Foreskin keratinocyte (primary cell): ENCODE measurements at places on chromosomes 6 and 20. TPM values are rescaled to one million over a fixed set of nuclear protein-coding genes. Genes with fewer than 3 reads are reported as not detected.

DNA sequence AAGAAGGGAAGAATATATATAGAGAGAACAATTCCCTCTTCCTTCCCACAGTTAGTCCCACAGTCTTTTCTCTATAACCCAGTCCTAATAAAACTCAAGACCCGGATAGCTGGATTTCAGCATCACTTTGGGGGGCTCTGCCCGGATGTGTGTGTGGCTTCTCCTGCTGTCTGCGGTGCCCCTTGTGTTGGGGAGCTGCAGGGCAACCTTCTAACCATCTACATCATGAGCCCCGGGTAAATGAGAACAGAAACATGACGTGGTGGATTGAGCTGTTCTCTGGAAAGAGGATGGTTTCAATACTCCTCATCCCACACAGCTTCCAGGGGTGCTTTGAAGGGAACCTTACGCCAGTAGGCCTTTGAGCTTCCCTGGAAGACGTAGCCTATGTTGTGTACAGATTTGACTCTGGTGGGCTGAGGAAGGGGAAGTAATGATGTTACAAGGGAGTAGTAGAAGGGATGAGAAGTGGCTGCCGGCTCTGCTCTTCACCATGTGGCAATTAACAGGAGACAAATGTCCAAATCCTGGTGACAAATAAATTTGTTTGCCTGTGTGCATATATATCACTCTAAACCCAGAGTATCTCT, 13.5 kb upstream of the PRDM1 start:
- no peak for DNase-seq

GRCh38 chr20:38062890-38063289, 29.3 kb downstream of the RPRD1B start:
- DNase-seq, result no peak

DNA sequence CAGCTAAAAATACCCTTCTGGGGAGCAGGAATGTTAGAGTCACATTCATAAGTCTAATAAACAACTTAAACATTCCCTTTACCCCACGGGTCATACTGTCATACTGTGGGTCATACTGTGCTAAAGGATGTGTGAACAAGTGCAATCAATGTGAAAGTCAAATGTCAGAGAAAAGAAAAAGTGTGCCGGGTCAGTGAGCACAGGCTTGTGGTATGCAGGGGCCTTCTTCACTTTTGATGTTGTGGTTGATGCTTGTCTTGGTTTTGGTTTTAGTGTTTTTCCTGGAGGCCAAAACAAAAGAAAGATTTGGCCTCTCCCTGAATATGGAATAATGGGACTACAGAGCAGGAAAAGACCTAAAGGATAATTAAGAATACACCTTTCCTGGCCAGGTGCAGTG, 267.9 kb upstream of the PLN start:
- DNase-seq, result no peak

GMPR gene
- 0.32 and 0.37 TPM in 2 replicates for total RNA-seq

DNA sequence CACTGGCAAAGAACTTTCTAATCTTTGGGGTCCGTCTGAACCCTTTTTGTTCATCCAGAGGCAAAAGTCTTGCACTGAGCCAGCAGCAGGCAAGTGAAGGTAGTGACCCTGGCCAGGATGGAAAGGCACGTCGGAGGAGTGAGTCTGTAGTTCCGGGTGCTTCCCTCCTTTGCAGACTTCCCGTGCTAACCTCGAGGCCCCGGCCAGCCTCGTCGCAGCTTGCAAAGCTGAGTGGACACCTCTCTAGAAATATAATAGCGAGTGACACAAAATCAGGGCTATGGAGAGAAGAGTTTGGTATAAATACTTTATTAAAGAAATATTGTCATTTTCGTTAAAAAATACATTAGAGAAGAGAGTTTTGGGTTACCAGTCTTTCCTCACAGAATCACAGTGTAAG, 9.9 kb downstream of the PSMG4 start:
- DNase-seq, result no peak

- no peak for DNase-seq
Observed at GRCh38 chr20:23000232-23000947, 34.7 kb upstream of the SSTR4 start.

DNA sequence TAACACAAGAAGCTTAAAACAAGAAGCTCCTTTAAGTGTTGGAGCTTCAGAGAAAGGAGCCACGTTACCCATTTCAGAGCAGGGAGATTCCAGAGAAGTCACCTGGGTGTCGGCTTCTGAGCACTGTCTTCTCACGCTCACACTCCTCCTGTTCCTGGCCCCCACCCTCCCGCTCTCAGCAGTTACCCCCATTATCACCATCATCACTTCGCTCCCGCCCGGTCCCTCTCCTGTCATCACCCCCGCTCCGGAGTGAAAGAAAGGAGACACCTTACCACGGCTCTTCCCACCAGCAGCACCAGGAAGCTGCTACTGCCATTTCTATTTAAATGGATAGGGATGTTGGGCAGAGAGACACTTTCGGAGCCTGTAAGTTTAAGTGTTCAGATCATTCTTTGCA, 123.9 kb downstream of the GMPR start:
- no peak for DNase-seq
